Fibroblast of lung (primary cell): ENCODE measurements at places on chromosomes 11 and 22. TPM values are rescaled to one million over a fixed set of nuclear protein-coding genes. Genes with fewer than 3 reads are reported as not detected.
A peak's percentile ranks its signal among the peaks of the same experiment; 100 is the strongest.

Gene ANKK1
- under 0.01 TPM in 1 of 2 replicates, not detected in the other for total RNA-seq

Gene OTOG
- total RNA-seq, result not detected in 2 replicates

GRCh38 chr11:34044664-34045485, 6.7 kb upstream of the CAPRIN1 start:
- peak; percentile 83 for DNase-seq

DNA sequence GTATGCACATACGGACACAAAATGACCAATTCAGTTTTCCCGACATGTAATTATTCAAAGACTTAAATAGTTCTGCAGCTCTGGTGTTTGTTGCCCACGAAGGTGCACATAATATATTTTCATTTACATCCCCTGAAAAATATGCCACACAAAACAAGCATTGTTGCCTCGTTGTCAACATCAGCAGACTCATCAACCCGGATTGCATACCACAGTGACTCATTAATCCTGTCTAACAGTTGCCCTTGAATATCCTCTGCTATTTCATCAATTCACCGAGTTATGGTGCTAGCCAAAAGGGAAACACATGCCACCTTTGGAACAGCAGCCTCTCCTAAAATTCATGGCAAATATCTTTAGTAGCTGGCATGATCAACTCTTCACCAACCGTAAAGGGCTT, 582.2 kb downstream of the LRRC4C start:
- no peak for DNase-seq

DNA sequence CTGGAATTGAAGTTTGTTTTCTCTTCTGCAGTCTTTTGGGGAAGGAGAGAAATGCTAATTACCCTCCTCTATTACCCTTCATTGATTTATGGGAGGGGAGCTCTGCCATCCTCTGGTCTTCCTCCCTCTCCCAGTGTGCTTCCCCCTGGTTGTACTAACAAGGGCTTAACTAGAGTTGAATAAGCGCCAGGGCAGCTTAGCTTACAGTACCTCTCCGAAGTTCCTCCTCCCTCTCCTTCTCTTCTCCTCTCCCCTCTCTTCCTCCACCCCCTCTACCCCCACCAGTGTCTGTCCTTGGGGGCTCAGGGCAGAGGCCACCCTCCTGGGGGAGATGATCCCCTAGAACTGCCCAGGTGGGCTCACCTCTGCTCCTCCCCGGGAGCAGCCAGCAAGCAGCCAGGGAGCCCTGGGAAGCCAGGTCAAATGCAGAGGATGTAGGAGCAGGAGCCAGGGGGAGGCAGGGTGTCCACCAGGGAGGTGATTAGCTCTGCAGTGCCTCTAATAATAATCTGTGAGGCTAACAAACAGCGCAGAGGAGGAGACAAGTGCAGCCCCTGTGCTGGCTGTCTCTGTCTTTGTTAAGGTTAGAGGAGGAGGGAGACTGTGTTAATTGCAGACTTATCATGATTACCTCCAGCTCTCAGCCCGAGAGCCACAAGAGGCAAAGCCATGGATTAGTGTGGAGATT, 191.6 kb upstream of the CADM1 start:
- DNase-seq, result no peak

DNA sequence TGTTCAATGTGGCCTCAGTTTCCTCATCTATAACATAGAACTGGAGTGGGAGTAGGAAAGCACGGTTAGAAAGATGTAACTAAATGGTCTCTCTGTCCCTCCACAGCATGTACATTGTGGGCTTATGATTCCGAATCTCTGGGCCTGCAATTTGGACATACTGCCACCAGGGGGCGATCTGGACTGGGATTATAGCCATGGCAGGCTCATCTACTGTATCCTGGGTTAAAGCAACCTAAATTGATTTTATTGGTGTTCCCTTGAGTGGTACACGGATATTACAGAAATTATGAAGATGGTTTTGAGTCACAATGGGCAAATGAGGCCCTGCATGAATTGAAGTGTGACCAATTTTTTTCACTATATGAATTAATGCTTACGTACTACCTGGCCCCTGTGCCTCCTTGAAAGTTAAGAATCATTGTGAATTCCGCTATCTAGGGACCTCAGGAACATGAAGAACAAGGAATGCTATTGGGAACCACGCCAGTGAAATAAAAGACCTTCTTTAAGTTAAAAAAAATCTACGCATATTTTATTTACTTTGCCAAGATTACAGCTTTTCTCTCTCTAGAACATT, 32.9 kb downstream of the TST start:
- DNase-seq, result no peak

DNA sequence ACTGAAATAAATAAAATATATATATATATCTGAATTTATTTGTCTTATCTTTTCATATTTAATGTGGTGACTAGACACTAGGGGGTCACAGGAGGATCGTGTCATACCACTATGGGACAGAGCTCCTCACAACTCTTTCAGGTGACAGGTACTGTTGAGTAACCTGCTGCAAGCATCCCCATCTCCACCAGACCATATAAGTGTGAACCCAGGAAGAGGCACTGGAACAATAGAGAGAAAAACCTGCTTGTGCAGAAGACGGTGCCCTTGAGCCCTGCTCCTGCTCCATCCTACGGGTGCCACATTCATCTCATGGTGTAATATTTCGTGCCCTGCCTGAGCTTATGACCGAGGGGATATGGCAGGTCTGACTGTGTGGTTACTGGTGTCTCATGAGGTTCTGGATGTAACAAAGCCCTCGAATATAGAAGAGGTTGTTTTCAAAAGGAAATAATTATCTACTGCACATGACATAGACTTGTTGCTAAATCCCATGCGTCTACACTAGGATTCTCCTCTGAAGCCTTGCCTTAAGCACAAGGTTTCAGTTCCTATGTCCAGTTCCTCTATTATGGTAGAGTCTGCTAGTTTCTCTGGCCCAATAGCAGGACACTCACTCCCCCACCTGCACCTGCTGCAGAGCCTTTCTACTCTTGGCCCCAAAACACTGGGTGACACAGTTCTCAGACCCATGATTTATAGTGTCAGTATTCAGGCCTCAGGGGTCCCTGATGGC, 70.4 kb downstream of the GGTLC2 start:
- DNase-seq, result no peak

GRCh38 chr11:115244296-115244695, 259.9 kb downstream of the CADM1 start:
- peak; percentile 53 for DNase-seq

Gene IL10RA
- 0.17 and 0.26 TPM in 2 replicates for total RNA-seq

DNA sequence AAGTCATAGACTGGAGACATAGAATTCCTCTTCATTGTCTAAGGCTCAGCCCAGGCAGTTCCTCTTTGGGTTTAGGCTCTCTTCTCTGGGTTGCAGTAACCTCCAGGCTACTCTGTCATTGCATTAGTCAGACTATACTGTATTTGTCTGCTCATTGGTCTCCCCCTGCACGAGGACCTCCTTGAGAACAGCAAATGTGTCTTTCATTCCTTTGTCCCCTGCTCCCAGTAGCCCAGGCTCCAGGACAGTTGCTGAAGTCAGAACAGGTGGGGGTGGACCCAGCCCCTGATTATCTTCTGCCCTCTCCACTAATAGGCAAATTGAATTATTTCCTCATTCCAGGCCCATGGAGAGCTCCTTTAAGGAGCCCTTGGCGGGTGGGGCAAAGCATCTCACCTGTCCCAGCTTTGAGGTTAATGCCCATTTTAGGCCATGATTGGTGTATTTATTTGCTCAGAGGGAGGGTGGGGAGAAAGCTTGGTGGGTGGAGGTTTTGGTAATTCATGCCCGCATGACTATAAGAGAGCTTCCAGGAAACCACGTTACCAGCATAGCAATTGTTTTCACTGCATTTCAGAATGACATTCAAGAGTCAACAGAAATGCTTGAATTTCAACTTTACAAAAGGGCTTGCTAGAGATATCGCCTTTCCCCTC, 40.9 kb downstream of the NAV2 start:
- peak; percentile 69 for DNase-seq

DNA sequence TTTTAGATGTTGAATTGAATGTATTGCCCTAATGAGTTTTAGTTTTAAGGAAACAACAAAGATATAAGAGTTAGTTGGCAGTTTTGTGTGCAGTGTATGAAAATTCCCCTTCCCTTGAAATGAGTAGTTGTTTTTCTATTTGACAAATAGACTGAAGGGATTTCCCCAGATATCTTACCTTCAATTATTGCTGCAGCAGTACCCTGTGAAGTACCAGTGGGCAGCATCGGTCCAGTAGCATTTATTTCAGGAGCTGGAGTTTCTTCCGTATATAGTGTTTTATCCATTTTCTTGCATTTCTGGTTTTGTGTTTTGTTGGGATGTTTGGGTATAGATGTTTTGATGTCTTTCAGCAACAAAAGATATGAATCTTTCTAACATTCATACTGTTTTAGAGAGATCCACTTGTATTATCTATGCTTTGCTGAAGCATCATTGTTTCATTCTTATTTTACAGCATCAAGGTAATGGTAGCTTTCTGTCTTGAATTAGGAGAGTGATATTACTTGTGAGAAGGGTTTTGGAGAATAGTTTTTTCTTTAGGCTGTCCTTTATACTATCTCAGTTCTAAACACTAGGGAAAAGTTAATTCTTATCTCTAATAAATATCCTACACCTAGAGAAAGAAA, 7.4 kb downstream of the KMT2A start:
- no peak for DNase-seq

Gene RGL4
- total RNA-seq, result not detected in 2 replicates

- peak; percentile 65 for DNase-seq
Observed at GRCh38 chr22:45154383-45154782, 9.3 kb upstream of the NUP50 start.

DNA sequence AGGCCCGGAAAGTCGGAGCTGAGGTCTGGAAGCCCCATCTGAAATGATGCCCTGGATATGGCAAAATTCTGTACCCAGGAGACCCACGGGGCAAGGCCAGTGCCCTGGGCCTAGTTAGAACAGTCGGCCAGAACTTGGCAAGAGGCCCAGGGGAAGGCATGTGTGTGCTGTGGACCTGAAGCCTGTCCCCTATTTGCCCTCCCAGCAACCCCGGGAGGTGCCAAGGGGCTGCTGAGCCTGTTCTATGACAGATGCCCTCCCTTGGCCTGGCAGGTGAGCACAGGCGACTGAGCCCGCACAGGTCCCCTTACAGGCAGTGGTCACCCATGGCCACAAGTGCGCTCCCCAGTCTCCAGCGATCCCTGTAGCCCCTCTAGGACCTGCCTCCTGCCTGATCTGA, 51.7 kb downstream of the NAT10 start:
- DNase-seq, result no peak

Gene PLAAT3
- total RNA-seq, result 32.1 and 45.4 TPM in 2 replicates

DNA sequence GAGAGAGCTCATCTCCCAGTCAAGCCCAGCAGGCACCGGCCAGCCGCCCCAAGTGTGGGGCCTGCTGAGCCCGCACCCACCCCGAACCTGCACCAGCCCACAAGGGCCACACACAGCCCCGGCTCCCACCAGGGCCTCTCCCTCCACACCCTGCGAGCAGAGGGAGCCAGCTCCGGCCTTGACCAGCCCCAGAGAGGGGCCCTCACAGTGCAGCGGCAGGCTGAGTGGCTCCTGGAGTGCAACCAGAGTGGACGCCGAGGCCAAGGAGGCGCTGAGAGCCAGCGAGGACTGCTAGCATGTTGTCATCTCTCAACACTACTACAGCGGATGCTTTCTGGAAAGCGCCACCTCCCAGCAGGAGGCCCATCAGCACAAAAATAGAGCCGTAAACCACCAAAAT, 10.9 kb downstream of the DEFB108B start:
- DNase-seq, result no peak

GRCh38 chr11:55652560-55652959, 4.4 kb downstream of the OR4S2 start:
- no peak for DNase-seq

GRCh38 chr11:45606514-45607281, 58.7 kb downstream of the CHST1 start:
- DNase-seq, result no peak

Gene DDIAS
- 0.26 and 2.3 TPM in 2 replicates for total RNA-seq

GRCh38 chr22:22616636-22617035, 27.8 kb upstream of the GGTLC2 start:
- no peak for DNase-seq

DNA sequence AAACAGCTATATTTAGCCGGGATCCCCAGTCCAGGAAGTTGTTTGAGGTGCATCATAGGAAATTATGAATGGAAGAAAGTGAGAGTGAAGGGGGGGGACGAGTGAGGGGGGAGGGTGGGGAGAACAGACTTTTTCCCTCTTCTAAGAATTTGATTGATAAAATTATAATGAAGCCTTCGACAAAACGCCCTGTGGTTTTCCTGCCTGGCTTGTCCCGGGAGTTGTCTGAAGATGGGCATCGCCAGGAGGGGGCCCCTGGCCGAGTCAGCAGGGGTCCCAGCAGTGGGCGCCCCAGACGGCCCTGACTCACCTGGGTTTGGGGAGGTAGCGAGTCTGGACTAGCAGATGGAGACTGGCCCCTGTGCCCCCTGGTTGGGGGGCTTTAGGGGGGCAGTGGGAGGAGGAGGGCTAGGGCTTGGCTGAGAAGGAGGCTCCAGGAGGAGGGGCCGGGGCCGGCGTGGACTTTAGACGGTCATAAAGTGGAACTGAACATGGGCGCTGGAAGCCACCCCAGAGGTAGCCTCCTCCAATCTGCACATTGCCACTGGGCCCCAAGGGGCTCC, 336 bp upstream of the LIF start:
- no peak for DNase-seq

- DNase-seq, result no peak
Observed at GRCh38 chr11:35918716-35919115, 25.1 kb upstream of the LDLRAD3 start.

Gene SMARCB1
- total RNA-seq, result 19.0 and 20.5 TPM in 2 replicates

GRCh38 chr22:48218889-48219420, 1456.5 kb downstream of the TBC1D22A start:
- no peak for DNase-seq

- no peak for DNase-seq
Observed at GRCh38 chr22:45314786-45315185, 5.1 kb downstream of the FAM118A start.

- no peak for DNase-seq
Observed at GRCh38 chr11:109275931-109276330, 146.1 kb upstream of the C11orf87 start.

DNA sequence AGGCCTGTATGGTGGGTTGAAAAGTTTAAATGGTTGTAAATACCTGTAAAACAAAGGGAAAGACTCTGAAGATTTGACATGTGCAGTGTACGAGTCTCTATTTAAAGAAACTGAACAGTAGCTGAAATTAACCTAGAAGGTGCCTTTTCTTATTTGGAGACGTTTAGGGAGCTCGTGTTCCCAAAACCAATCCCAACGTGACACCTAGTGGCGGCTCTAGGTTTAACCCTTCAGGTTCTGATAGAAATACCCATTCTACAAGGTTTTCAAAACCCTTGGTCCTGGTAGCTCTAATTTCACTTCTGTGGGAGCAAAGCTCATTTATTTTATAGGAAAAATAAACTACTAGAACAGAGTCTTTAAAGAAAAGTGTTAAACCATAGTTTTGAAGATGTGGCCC, 258.3 kb downstream of the LRRC4C start:
- peak; percentile 36 for DNase-seq

- peak; percentile 23 for DNase-seq
Observed at GRCh38 chr11:69948256-69949141, 129.3 kb upstream of the FGF3 start.

DNA sequence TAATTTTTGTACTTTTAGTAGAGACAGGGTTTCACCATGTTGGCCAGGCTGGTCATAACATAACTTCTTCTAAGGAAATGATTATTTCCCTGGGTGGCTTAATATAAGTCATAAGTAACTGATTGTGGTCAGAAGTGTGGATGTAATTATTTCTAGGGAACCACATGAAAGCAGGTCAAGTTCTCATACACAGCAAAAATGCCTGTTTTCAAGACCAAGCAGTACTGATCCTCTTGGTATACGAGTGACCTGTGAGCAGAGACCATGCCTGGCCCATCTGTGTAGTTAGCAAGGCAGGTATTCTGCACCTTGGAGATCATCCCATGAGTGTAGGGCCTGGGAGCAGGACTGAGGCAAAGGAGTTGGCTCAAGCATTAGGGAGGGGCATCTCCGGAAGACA, 32.5 kb upstream of the NUCB2 start:
- DNase-seq, result no peak

GRCh38 chr11:107951155-107951554, 22.9 kb downstream of the RAB39A start:
- DNase-seq, result no peak
